Endodermal cell (in vitro differentiated cells): ENCODE measurements at places on chromosomes 13 and 19.

DNA sequence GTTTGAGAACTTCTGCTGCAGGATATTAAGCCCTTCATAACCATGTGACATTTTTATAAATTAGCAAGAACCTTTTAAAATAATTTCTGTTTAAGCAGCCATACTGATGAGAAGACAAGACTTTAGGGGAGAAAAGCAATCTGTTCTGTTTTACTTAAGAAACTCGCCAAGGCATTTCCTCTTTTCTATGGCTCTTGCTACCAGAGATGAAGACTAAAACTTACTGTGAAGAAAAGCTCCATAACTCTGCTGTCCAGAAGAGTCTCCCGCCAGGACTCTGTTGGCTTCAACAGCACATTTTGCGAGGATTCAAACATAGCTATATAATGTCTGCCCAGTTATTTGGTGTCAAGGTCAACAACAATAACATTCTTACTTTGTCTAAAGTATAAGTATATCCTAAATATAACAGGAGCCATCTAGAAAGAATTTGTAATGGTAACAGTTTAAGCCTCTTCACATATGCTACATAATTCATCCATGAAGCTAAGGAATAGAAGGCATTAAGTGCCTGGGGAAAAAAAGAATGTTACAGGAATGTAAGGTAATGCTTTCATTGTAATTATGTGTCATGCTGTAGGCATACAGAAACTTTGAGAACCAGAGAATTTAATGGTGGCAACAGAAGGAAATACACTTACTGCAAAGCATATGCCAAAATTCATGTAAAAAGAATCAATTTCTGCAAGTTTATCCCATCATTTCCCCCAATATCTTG lies 53.2 kb upstream of the EEF1AKMT1 start:
- no peak for DNase-seq

DNA sequence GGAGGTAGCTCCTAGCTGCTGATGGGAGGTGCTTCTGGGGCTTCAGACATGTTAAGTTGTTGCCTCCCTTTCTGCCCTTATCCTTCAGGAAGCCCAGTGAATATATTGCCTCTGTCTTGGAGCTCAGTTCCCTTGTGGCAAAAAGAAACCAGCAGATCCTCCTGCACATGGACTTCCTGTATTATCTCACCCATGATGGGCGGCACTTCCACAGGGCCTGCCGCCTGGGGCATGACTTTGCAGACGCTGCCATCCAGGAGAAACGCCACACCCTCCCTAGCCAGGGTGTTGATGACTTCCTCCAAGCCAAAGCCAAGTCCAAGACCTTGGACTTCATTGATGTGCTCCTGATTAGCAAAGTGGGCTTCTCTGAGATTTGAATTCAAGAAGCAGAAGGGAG lies 6.0 kb upstream of the CYP4F12 start:
- DNase-seq: no peak

DNA sequence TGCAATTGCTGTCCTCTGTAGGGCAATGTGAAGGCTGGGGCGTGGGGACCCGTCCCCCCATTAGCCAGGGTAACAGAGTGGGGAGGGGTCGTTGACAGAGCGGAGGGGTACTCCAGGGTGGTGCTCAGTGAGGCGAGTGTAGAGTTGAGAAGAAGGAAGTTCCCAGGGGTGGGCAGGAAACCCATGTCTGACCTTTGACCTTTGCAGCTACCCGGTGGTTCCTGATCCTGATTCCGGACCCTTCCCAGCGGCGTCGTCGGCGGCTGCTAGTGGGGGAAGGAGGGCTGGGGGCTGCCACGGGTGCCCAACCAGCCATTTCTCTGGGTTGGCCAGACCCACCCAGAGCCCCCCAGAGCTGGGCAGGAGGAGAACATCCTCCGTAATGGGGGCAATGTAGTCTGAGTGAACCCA lies 2.1 kb upstream of the PLVAP start:
- DNase-seq: peak; percentile 63

DNA sequence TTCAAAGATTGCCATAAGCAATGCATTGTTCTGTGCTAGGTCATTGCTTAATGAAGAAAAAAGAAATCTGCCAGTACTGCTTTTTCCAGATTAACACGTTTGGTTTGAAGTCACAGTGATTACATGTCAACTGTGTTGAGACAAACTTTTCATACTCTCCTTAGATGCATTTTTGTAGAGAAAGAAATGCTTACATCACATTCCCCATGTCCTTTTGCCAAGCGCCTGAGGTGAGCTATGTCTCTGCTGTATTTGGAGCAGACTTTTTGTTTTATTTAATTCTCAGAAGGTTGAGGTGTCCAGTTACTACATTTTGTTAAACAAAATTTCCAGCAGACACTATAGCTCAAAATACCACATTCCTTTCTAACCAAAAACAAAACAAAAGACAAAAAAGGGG lies 16.2 kb downstream of the LACC1 start:
- no peak for DNase-seq

DNA sequence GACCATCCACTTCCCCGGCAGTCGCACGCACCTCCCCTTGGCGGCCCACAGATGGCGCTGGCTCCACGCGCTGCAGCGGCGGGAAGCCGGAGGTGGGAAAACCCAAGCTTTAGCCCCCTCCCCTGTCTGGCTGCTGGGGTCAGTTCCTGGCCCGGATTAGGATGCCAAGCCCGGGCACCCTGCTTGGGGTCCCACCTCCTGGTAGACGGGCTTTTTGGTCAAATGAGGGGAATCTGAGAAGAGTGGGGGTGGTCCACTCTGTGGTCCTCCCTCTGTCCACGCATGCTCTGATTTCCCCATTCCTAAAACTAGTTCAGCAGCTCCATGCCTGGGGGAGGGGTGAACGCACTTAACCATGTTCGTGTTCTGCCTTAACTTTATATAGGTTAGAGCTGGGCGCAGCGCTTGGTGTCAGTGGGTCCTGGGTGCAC lies 8.1 kb upstream of the ADGRE2 start:
- peak; percentile 87 for DNase-seq

- DNase-seq: no peak
Observed at GRCh38 chr13:32545083-32545482, 6.5 kb upstream of the N4BP2L2 start.
